Neural crest cell (in vitro differentiated cells): ENCODE measurements at places on chromosomes 4 and X. TPM values are rescaled to one million over a fixed set of nuclear protein-coding genes. Genes with fewer than 3 reads are reported as not detected.

Gene EXOC1L
- total RNA-seq, result not detected in 2 replicates

Gene HSFX2
- total RNA-seq, result not detected in 2 replicates

Gene GLRA3
- total RNA-seq, result not detected in 2 replicates

Gene CCKAR
- total RNA-seq, result not detected in 2 replicates

Gene RAB33A
- 16.7 and 18.5 TPM in 2 replicates for total RNA-seq

Gene SH3RF1
- 18.6 and 21.2 TPM in 2 replicates for total RNA-seq

Gene INTS6L
- 18.8 and 19.0 TPM in 2 replicates for total RNA-seq

Gene GAGE12E
- not detected in 2 replicates for total RNA-seq

Gene AVPR2
- not detected in 2 replicates for total RNA-seq

Gene XAGE2
- not detected in 2 replicates for total RNA-seq

Gene TEX13B
- not detected in 2 replicates for total RNA-seq

Gene ZNF630
- total RNA-seq, result 1.7 and 2.1 TPM in 2 replicates

Gene SCRG1
- total RNA-seq, result 4.8 and 5.1 TPM in 2 replicates

Gene EREG
- total RNA-seq, result not detected in 2 replicates

Gene SNCA
- total RNA-seq, result 29.6 and 29.7 TPM in 2 replicates

Gene BTC
- total RNA-seq, result 0.14 TPM in 1 of 2 replicates, not detected in the other

Gene RPL36A
- total RNA-seq, result 316 and 347 TPM in 2 replicates

Gene ZFYVE28
- 1.2 and 1.4 TPM in 2 replicates for total RNA-seq

Gene NLGN3
- total RNA-seq, result 29.5 and 31.5 TPM in 2 replicates

Gene CPLX1
- 2.0 and 2.5 TPM in 2 replicates for total RNA-seq

Gene PRKG2
- total RNA-seq, result 0.77 and 0.86 TPM in 2 replicates

Gene PWWP3B
- total RNA-seq, result 1.0 and 1.1 TPM in 2 replicates

Gene ETFDH
- 15.8 and 17.5 TPM in 2 replicates for total RNA-seq

Gene REPS2
- 0.27 and 0.58 TPM in 2 replicates for total RNA-seq

Gene TCEANC
- total RNA-seq, result 3.7 and 4.6 TPM in 2 replicates

Gene GATA1
- not detected in 2 replicates for total RNA-seq

Gene CFI
- total RNA-seq, result not detected in 2 replicates

Gene DUX4
- total RNA-seq, result not detected in 2 replicates

Gene NXF3
- total RNA-seq, result not detected in 2 replicates

Gene AKAP14
- not detected in 2 replicates for total RNA-seq

Gene CLDN22
- total RNA-seq, result not detected in 2 replicates

Gene PPP2R3B
- 88.4 and 96.5 TPM in 2 replicates for total RNA-seq

Gene MAGEA11
- total RNA-seq, result not detected in 2 replicates

Gene GSTCD
- total RNA-seq, result 28.4 and 30.6 TPM in 2 replicates

Gene SLC9B1
- total RNA-seq, result 1.7 and 2.0 TPM in 2 replicates
